ENCODE measurements at places on chromosomes 12 and 14. TPM values are rescaled to one million over a fixed set of nuclear protein-coding genes. Genes with fewer than 3 reads are reported as not detected.
A peak's percentile ranks its signal among the peaks of the same experiment; 100 is the strongest.

DNA sequence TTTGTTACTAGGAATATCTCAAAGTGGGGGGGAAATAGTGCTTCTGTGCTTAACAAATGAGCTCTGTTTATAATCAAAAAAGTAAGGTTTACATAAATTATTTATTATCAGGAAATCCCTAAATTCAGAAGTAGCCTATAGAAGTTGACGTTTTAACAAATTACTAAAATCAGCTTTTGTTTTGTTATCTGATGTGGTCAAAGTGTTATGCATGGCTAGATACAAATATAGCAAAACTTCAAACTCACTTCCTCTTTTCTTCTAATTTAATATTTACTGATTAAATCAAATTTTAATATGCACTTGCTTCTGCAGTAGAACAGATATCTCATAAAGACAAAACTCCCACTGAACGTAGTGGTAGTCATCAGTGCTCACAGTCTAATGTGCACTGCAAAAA lies 47.5 kb downstream of the GARIN6 start:
- no peak for DNase-seq

DNA sequence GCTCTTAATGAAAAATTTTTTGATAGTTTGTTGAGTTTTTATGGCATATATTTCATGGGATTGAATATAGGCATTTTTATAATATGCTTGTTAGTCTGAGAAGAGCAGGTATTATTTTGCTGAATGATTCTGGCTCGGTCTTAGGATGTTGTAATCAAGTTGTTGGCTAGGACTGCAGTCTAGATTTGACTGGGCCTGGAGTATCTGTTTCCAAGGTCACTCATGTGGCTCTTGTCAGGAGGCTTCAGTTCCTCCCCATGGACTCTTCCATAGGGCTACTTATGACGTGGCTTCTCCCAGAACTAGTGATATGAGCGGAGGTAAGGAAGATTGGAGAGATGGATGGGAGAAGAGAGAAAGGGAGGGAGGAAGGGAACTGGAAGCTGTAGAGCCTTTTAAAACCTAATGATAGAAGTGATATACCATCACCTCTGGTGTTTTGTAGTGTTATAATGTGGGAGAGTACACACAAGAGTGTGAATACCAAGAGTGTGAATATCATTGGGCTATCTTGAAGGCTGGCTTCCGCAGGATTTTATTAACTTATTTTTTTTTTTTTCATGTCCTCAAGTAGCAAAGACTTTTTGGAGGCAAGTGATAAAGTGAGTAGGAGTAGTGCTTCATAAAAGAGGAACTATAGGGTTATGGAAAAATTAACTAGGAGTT lies 4.4 kb downstream of the MNAT1 start:
- no peak for DNase-seq

The PTMS gene
- total RNA-seq, result 22.8 TPM

GRCh38 chr12:29023436-29024076 lies 125.5 kb upstream of the FAR2 start:
- no peak for DNase-seq

DNA sequence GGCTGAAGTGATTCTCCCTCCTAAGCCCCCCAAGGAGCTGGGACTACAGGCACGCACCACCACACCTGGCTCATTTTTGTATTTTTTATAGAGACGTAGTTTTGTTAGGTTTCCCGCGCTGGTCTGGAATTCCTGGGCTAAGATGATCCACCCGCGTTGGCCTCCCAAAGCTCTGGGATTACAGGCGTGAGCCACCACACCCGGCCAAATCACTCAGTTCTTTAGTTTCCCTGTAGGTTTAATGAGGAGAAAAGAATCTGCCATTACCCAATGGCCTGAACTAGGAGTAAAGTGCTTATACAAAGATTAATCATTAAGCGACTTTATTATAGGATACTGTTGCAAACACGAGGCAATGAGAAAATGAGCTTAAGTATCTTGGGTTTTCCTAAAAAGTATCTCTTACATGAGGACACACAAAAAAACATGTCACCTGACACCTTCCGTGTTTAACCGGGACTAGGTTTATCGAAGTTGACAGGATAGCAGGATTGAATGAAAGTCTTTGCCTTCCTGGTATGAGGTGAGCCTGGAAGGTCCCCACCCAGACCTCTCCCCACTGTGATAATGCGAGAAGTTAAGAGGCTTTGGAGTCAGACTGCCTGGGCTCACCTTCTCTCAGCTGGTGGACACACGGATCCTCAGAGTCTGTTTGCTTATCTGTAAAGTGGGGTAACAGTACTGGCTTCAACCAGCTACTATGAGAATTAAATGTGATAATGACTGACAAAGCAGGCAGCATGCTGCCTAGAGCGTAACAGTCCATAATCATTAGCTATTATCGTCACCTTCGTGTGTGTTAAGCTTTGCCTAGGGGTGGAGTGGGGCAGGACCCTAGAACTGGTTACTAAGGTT lies 133.5 kb upstream of the KRAS start:
- peak; percentile 57 for DNase-seq

The LUM gene
- 18.1 TPM for total RNA-seq

GRCh38 chr12:29283969-29284700 lies 96.8 kb downstream of the ERGIC2 start:
- no peak for DNase-seq

All from stomach (tissue), 19 donors.